ENCODE measurements at places on chromosomes 4 and X.

- DNase-seq: no peak
Measured at GRCh38 chr4:28378109-28378830, 1517.6 kb downstream of the STIM2 start.

- no peak for DNase-seq
Measured at GRCh38 chrX:123193101-123193500, 9.0 kb downstream of the GRIA3 start.

GRCh38 chrX:71514367-71515037, 18.4 kb upstream of the OGT start:
- no peak for DNase-seq

- DNase-seq: no peak
Measured at GRCh38 chrX:91039777-91040176, 394.9 kb upstream of the PABPC5 start.

DNA sequence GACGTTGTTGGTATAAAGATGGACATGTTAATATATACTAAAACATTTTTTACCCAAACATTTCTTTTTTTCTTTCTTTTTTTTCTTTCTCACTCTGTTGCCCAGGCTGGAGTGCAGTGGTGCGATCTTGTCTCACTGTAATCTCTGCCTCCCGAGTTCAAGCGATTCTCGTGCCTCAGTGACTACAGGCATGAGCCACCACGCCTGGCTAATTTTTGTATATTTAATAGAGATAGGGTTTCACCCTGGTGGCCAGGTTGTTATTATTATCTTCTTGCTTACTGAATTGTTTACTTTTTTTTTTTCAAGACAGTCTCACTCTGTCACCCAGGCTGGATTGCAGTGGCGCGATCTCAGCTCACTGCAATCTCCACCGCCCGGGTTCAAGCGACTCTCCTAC, 68.8 kb downstream of the HOPX start:
- no peak for DNase-seq

GRCh38 chrX:34653811-34654210, 3.3 kb downstream of the TMEM47 start:
- no peak for DNase-seq

GRCh38 chrX:150223176-150224015, 139.7 kb upstream of the MAMLD1 start:
- DNase-seq: no peak

GRCh38 chr4:173187732-173188131, 19.1 kb downstream of the GALNT7 start:
- no peak for DNase-seq

DNA sequence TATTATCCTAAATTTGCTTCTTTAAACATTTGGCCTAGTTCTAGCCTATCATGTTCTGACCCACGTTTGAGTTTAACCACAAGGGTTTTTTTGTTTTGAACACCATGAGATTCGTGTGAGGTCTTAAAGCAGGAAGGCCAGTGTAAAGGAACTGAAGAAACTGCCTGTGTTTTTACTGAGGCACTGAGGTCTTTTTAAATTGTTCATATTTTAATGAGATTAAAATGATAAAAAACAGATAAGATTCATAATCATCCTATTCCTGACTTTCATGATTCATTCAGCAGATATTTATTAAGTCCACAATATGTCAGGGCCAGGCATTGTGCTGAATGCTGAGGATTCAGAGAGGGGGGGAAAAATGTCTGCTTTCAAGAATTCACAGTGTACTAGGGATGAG, 3.2 kb downstream of the RPS6KA3 start:
- DNase-seq: no peak

GRCh38 chr4:143358923-143359643, 22.4 kb downstream of the GAB1 start:
- DNase-seq: no peak

DNA sequence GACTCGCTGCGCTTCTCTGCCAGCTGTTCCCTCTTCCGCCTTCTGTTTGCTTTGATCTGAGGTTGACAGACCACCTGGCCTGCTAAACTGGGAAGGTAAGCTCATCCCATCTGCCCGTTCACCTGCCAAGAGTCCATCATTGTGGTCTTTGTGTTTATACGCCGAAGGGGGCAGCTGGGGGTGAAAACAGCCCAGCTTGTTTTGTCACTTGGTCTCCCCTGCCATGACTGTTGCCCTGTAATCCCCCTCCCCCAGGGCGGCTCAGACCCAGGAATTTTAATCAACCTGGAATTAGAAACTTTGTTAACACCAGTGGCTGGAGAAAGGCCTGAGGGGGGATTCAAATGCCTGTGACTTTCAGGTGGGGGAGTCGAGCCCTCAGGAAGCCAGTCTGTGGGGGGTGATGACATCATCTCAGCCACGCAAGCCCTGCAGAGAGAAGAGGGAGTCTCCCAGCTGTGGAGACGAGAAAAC, 333.3 kb downstream of the BCOR start:
- DNase-seq: no peak

DNA sequence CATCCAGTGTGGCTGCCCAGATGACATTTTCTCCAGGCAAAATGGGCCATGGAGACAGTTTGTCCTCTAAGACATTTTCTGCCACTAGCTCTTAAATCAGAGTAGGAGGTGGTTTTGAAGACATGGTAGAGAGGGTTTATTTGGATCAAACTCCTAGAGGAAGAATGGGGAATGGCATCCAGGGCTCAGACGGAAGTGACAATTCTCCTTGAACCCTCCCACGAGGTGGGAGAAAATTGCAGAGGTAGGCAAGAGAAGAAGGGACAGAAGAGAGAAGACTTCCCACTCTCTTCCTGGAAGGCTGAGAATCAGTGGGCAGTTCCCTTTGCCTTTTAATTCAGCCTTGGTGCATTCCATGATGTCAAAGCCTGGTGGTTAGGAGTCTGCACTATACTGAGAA, 194.0 kb downstream of the SMIM20 start:
- DNase-seq: no peak

DNA sequence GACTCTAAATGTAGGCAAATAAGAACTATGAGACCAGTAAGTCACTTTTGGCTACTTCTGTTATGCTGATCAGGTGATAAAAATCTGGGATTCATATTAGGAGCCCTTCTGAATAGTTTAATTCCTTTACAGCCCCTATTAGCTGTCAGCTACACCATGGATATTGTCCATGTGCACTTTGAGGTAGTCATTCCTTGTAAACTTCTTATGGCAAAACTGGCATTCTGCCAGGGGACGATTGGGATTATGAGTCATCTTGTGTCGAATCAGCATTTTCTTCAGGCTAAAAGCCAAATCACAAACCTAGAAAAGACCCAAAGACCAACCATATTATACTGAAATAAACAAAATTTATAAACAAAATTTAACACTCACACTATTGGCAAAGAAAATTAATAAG, 227.6 kb downstream of the PRDM5 start:
- no peak for DNase-seq

DNA sequence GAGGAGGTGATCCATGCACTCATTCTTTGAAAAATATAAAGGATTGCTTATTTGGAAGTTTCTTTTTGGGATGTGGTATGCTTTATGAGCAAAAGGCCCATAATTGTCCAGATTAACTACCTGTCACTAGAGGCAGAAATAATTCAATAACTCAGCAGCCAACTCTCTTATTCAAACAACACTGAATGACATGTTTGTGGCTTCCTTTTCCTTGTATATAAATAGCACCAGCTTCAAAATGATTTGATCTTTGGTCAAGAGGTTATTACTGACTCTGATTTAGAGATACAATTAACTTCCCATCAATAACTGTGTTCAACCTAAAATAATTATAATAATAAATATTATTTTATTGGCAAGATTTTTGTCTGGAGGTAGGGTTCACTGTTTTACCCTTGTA, 232.3 kb downstream of the AFF2 start:
- DNase-seq: no peak

GRCh38 chr4:154417373-154417673, 74.3 kb downstream of the DCHS2 start:
- no peak for DNase-seq

DNA sequence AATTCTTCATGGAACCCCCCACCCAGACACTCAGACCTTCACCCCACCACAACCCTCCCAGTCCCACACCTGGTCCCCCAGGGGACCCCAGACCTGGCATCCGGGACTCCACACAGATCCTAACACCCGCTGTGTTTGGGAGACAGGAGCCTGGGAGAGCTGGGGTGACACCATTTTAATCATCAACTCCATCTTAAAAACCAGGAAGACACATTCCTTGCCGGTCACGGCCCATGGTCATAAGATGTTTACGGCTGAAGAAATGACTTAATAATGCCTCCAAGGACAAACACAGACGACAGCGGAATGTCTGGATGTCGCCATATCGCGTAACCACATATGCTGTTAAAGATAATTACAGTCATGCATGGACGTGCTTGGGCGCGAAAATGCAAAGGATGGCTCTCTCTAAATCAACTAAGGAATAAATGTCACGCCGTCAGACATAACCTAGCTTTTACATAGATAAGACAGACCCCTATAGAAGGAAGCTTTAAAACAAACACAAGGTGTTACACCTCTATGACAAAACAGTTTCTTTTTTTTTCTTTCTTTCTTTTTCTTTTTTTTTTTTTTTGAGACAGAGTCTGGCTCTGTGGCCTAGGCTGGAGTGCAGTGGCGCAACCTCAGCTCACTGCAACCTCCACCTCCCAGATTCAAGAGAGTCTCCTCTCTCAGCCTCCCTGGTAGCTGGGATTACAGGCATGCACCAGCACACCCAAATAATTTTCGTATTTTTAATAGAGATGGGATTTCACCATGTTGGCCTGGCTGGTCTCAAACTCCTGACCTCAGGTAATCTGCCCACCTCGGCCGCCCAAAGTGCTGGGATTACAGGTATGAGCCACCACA, 2.1 kb upstream of the DHRSX start:
- no peak for DNase-seq

DNA sequence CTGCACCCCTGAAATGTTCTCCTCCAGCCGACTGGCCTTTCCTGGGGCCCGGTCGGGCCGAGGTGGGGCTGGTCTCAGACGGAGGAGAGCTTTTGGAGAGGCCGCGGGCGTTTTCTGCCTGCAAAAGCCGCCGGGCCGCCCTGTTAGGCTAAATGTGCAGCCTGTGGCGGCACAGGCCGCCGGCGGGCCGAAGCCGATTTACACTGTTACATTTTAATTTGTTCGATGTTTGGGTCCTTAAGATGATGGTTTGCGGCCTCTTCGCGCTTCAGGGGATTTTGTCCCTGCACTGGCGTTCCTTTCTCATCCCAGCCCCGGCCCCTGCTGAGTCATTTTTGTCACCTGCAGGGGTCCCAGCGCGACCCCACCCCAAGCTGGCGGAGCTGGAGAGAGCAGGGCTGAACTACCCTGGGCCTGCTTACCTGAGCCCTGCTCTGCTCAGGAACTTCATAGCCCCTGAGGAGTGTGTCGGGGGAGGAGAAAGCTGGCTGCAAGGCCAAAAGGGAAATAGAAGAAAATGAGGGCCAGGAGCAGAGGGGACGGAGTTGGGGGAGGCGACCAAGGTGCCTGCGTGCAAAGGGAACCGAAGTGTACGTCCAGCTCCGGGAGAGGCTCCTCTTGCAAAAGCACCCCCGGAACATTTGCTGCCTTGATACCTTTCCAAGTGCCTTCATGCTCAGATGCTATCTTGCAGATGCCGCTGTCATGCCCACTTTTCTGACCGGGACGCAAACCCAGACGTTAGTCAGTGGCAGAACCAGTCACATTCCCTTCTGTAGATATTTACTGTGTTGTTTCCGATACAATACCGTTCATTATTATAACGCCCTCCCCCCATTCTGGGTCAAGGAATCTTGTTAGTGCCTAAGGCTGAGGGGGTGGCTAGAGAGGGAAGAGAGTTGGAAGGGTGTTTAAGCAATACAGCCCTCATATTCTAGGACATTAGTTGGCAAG, 977 bp upstream of the RBBP7 start:
- DNase-seq: no peak

- no peak for DNase-seq
Measured at GRCh38 chr4:26873391-26874026, 12.9 kb downstream of the STIM2 start.

DNA sequence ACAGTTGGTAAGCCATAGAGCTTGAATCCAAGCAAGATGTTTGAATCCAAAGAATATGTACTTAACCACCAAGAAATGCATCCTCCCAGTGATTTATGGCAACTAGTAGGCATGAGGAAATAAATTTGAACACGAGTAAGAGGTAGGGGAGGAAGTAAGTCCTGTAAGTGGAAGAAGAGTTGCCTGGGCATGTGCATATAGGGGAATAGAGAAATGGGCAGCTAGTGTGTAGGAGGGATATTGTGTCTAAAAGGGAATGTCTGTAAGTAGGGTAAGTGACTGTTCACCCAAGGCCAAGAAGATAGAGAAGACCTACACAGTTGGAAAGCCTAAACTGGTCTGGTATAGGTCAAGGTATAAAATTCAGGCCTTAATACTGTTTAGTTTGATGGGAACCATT, 4.6 kb downstream of the SH3BGRL start:
- no peak for DNase-seq

Data from activated T-cell treated with anti-CD3 and anti-CD28 coated beads for 4 hours (primary cell).